IMR-90 (cell line): ENCODE measurements at places on chromosomes 3 and 15. TPM values are rescaled to one million over a fixed set of nuclear protein-coding genes. Genes with fewer than 3 reads are reported as not detected.

GTPBP8 gene
- 15.4 and 19.4 TPM in 2 replicates for total RNA-seq

- no peak for DNase-seq
These were observed 63.2 kb upstream of the RASGRP1 start for GRCh38 chr15:38627689-38628277.

GRCh38 chr3:16369276-16369675 is 104.3 kb downstream of the OXNAD1 start:
- DNase-seq, result no peak

DNA sequence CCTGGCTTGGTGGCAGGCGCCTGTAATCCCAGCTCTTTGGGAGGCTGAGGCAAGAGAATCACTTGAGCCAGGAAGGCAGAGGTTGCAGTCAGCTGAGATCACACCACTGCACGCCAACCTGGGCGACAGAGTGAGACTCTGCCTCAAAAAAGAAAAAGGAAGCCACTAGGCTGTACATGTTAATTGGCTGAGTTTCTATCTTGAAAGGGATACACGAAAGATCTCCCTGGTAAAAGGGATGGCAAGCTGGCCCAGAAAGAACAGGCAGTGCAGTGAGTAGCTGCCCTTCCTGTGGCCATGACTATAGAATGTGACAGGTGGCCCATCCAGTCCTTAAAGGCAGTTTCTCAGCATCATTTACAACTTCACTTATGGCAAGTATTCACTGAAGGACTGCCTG is 12.3 kb downstream of the LRIG1 start:
- DNase-seq, result no peak

GRCh38 chr15:84824260-84825007 is 7.3 kb downstream of the ALPK3 start:
- no peak for DNase-seq

DNA sequence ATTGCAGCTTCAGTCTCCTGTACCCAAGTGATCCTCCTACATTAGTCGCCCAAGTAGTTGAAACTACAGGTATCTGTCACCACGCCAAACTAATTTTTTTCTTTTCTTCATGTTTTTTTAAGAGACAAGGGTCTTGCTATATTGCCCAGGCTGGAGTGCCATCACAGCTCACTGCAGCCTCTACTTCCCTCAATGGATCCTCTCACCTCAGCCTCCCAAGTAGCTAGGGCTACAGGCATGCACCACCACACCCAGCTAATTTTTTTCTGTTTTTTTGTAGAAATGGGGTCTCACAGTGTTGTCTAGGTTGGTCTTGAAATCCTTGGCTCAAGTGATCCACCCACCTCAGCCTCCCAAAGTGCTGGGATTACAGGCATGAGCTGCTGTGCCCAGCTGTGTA is 89.5 kb downstream of the ZNF609 start:
- DNase-seq, result no peak

P2RY12 gene
- total RNA-seq, result not detected in 2 replicates

DNA sequence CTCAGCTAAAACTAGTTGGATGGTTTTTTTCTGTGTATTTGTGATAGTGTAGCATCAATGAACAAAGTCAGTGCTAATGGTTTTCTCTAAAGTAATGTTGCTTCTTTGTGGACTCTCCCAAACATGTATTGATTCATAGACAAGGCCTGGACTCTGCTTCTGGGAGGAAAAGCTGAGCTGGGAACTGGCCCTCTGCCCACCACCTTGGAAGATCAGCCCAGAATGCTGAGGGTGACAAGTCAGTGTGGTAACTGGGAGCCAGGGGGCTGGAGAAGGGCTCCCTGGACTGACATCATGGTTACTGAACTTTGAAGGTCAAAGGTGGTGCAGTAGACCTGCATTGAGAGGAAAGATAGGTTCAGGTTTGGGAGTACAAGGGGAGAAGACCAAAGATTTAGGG is 3.0 kb downstream of the ARHGAP31 start:
- DNase-seq, result peak; percentile 71

GRCh38 chr3:113676261-113676660 is 20.2 kb downstream of the USF3 start:
- DNase-seq, result no peak

DNA sequence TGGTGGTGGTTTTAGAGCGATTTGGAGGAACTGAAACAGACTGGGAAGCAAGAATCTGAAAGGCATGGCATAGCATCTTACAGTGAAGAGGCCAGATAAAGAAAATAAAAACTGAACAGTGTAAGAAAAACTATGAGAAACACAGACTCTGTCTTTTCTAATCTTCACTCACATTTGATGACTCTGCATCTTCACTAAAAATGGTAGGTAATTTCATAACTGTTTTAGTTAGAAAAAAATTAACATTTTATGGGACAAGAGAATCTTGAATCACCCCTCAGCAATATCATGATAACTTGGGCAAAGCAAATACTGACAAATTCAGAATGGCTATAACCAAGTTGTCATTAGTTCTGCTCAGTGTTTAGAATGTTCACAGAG is 812.6 kb downstream of the MCTP2 start:
- no peak for DNase-seq

APBA2 gene
- total RNA-seq, result 27.8 and 33.0 TPM in 2 replicates

GRCh38 chr3:132817646-132818177 is 95.5 kb upstream of the NPHP3 start:
- DNase-seq, result no peak

GRCh38 chr3:175598740-175599139 is 739.6 kb downstream of the NAALADL2 start:
- no peak for DNase-seq

- DNase-seq, result peak; percentile 57
These were observed 122.0 kb upstream of the BFSP2 start for GRCh38 chr3:133277813-133278212.

GRCh38 chr15:65196637-65197336 is 11.6 kb upstream of the CLPX start:
- DNase-seq, result no peak

ADAMTS9 gene
- 1.1 TPM in 2 replicates for total RNA-seq

GRCh38 chr3:177460047-177460446 is 262.8 kb upstream of the TBL1XR1 start:
- no peak for DNase-seq

GRCh38 chr3:85364296-85364909 is 405.6 kb downstream of the CADM2 start:
- no peak for DNase-seq

DNA sequence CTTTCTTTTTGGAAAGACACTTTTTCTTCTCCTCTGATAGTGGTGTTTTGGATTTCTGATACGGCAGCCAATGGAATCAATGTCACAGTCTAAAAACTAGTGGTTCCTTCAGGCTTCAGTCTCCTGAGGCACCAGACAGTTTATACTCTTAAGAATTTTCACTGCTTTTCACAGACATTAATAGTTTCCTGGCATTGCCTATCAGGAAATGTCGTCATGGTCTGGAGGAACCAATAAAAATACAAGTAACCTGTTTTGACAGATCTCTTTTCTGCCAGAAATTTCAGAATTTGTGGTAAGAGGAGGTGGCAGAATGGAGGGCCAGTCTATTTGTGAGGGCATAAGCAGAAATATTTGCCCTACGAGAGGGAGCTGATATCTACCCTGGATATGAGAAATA is 44.8 kb downstream of the FILIP1L start:
- DNase-seq, result no peak

GRCh38 chr3:27114684-27115083 is 254.5 kb downstream of the NEK10 start:
- peak; percentile 50 for DNase-seq

GRCh38 chr3:82114589-82114988 is 353.1 kb upstream of the GBE1 start:
- no peak for DNase-seq

- no peak for DNase-seq
These were observed 146.1 kb downstream of the SNRK start for GRCh38 chr3:43432462-43432861.

GPR27 gene
- not detected in 2 replicates for total RNA-seq

GRCh38 chr3:11711876-11712275 is 68.2 kb upstream of the VGLL4 start:
- no peak for DNase-seq

SLC28A1 gene
- not detected in 2 replicates for total RNA-seq

DNA sequence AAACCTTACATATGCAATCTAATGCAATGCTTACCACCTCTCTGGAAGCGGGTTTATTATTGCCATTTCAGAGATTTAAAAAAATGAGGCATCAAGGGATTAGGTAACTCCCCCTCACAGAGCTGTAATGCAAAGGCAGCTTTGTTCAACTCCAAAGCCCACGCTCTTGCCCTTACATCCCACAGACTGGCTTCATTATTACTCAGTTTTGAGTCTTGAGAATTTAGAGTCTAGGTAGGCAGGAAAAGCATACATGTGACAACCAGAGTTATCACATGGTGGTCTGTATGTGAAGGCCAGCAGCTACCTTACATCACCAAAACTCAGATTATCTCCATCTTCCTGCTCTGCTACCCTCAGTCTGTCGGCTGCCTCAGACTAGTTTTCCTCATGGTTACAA is 326.9 kb downstream of the UACA start:
- DNase-seq, result no peak

ACKR4 gene
- total RNA-seq, result 0.18 TPM in 1 of 2 replicates, not detected in the other

DNA sequence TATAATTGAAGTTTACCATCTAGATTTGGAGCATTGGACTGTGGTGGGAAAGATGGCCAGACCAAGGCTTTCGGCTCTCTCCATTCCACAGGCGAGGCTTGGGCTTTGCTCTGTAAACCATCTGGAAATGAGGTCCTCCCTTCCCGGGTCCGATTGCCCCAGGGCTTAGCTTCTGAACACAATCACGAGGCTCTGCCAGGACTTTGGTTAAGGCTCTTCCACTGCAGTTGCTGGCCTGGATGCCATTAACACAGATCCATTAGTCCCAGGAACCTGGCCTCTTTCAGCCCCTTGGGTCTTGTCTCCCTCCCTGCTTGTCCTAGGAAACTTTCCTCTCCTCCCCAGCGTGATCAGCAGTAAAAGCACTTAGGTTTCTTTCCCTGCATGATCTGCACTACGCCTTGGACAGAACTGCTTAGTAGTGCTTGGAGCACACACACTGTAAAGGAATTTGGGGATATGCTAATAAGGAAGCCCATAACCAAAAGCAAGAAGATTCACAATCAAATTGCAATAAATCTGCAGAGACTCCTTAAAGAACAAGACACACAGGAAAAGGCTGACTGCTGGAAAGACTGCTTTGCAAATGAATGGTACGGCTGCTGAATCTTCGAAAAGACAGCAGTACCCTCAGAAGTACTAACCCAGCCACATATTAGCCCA is 154.3 kb downstream of the ECT2 start:
- no peak for DNase-seq

GRCh38 chr15:88674661-88675060 is 35.8 kb downstream of the ISG20 start:
- DNase-seq, result no peak

CCR2 gene
- not detected in 2 replicates for total RNA-seq

DNA sequence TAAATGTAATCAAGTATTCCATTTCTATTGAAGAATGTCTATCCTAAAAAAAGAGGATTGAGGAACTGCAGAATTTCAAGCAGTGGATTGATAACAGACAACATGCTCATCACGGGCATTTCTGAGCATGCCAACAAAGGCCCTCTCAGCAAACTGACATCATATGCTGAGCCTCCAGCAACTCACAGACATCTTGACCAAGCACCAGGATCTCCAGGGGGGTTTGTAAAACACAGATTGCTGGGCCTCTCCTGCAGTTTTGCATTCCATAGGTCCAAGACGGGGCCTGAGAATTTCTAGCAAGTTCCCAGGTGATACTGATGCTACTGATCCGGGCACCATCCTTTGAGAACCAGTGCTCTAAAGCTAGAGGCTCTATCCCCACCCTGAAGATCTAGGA is 85.0 kb downstream of the FOXP1 start:
- no peak for DNase-seq

LAMB2 gene
- 179 and 213 TPM in 2 replicates for total RNA-seq

- peak; percentile 85 for DNase-seq
These were observed 156.1 kb upstream of the CGNL1 start for GRCh38 chr15:57220205-57220604.

RASL12 gene
- total RNA-seq, result under 0.01 and 0.18 TPM in 2 replicates

NTRK3 gene
- under 0.01 TPM in 2 replicates for total RNA-seq

DNA sequence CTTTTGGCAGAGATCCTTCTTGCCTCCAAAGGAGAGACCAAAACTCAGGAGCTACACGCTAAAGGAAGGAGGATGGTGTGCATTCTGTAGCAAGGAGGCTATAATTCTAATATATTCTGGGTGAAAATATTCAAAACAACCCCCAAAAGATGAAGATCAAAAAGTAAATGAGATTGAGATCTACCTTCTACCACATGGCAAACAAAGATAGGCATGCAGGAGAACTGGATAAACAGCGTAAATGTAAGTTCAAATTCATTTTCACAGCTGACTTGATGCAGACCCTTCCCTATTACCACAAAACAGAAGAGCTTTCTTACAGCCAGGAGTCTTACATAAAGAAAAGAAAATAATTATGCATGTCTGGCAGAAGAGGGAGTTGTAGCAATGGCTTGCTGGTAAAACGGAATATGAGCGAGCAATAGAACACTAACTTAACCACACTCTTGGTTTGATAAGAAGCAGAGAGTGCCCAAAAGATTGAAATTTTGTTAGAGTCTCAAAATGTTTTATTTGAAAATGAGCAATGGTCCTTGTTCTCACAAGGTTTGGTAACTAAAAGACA is 272.7 kb downstream of the MECOM start:
- no peak for DNase-seq

KLHL40 gene
- not detected in 2 replicates for total RNA-seq

- peak; percentile 12 for DNase-seq
These were observed 45.2 kb downstream of the ADAM10 start for GRCh38 chr15:58704155-58704865.

DNA sequence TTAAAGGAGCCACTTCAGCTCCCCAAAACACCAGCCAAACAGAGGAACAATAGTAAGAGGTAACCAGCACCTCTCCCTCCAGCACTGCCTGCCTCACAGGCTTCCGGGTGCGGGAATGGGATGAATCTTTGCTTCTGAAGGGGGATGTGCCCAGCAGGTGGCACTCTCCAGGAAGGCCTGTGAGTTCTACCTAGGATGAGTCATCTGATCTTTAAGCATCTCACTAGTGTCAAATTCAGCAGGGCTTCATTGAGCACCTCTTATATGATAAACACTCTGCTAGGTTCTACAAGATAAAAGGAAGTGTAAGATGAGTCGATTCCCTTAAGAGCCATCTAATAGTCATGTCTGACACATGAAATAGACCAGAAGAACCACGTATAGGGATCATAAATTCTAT is 237.4 kb upstream of the UMPS start:
- peak; percentile 55 for DNase-seq

FRMD4B gene
- total RNA-seq, result 0.28 and 0.36 TPM in 2 replicates

DNA sequence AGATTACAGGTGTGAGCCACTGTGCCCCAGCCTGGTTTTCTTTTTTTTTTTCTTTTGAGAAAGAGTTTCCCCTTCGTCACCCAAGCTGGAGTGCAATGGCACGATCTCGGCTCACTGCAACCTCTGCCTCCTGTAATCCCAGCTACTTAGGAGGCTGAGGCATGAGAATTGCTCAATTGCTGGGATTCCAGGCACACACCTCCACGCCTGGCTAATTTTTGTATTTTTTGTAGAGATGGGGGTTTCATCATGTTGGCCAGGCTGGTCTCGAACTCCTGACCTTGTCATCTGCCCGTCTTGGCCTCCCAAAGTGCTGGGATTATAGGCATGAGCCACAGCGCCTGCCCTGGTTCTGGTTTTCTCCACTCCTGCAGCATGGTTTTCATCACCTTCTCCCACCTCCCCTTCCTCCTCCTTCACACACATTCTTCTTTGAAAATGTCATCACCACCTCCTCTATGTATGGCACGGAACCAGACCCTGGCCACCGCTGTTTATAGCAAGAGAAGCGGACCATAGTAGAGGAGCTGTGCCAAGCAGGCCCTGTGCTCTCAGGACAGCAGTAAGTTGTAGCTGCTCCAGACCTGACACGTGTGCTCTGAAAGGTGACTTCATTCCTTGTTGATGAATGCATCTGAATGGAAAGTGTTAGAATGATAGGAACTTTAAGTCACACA is 14.6 kb upstream of the AHSG start:
- DNase-seq, result peak; percentile 45
